ENCODE measurements at places on chromosomes 4 and X.

DNA sequence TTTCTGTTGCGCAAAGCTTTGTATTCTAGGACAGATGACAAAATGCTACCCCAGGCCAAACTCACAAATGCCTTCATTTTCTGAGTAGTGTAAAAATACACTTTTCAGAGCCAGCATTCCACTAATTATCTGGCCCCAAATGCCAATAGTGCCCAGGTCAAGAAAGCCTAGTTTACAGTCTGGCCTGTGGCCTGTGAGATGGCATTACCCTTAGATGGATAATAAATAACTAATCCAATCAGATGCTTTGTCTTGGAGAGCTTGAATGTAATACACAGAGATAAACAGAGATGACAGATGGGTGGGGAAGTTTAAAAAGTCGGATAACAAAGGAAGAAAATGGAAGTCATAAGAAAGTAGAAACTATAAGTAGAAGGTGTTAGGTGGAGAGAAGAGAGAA is 264.6 kb upstream of the FTHL17 start:
- DNase-seq: no peak

- no peak for DNase-seq
These were observed 45.6 kb downstream of the WDR19 start for GRCh38 chr4:39227906-39228305.

- DNase-seq: no peak
These were observed 207.1 kb downstream of the GUCY2F start for GRCh38 chrX:109274806-109275205.

GRCh38 chrX:154096140-154097002 is 1.1 kb downstream of the MECP2 start:
- DNase-seq: peak; percentile 48

DNA sequence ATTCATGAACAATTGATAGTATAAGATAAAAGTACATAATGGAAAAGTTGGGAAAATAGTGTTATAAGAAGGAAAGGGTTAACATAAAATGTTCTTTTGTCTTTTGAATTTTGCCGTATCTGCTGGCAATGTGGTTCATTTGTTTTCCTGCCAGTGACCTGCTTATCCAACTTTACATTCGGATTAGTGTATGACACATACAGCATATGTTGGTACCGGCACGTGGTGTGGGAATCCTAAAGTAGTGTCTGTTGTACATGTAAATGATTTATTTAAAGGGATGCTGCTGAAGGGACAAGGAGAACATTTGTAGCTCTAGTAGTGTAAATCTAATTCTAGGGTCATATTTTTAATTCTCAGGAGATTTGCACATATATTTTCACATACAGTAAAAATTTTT is 11.5 kb downstream of the RAB9A start:
- no peak for DNase-seq

DNA sequence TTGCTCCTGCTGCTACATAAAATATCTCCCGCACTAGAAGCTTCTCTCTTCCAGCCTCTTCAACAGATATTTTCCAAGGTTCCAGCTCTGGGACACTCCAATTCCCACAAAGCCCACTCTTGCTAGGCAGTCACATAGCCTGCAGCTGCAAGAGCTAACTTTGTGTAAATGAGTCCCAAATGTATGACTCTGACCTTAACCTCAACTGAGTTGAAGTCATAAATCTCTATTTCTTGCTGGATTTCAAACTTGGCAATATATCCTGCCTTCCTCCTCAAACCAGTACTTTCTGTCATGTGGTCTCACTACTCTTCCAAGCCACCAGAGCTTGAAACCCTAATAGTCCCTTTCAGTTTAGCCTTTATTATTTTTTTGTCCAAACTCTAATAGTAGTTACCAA is 315.4 kb upstream of the GRIA3 start:
- no peak for DNase-seq

- no peak for DNase-seq
These were observed 122.7 kb upstream of the PSAPL1 start for GRCh38 chr4:7557456-7557855.

DNA sequence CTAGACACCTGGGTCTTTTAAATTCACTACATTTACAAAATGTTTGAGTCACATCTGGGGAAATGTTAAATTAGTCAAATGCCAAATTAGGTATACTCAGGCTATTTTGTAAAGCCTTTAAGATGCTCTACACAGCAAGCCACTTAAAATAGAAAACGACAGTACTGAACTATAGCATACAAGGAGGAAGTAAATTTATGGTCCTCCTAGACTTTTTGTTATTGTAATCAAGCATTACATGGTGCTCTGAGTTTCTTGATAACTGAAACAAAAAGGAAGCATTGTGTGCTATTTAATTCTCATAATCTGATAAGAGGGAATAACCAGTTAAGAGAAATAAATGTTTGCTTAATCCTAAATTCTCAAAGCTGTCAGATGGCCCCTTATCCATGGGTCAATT is 46.2 kb downstream of the SLC9A7 start:
- no peak for DNase-seq

DNA sequence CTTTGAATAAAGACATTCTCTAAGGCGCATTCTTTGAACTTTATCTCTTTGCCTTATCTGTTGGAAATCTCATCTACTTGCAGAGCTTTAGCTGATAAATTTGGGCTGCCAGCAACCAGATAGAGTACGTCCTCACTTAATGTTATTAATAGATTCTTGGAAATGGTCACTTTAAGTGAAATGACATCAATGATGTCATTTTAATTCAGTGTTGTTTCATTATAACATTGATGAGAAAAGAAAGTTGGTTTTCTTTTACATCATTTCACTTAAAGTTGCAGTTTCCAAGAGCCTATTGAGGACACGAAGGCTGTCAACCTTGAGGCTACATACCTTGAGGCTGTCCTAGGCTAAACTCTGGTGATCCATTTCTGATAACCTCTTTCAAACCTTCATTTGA is 9.3 kb downstream of the TMEM165 start:
- DNase-seq: no peak

DNA sequence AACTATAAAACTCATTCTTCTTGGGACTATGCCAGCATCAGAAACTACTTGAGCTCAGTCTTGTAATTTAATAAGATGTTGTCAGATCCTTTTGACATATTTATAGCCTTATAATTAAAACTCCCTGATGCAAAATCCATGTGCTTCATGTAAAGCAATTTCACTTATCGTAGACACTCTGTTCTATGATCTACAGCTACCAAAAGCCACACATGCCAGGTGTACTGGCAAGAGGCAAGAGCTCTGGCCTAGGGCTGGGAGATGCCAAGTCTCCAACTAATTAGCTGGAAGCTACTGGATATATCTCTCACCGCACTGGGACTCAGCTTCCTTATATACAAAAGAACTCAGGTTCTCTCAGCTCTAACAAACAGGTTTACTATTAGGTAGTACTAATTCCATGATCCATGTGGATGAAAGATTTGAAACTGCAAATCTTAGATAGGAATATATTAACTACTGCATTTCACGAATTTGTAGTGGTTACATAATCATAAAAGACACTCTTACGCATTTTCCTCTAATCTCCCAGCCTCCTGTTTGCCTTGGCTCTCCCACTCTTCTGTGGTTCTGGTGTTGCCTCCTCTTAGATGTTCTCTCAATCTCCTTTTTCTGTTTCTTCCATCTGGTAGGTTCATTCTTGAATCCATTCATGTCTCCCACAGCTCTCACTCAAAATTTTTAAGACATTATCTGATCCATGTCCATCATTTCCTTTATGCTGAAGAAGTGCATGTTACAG is 103.0 kb downstream of the HHIP start:
- DNase-seq: no peak

- DNase-seq: no peak
These were observed 11.9 kb downstream of the TMPRSS11D start for GRCh38 chr4:67871867-67872266.

- DNase-seq: no peak
These were observed 9.6 kb downstream of the AFP start for GRCh38 chr4:73445383-73446335.

GRCh38 chr4:165343353-165344191 is 16.1 kb downstream of the MSMO1 start:
- DNase-seq: peak; percentile 19

DNA sequence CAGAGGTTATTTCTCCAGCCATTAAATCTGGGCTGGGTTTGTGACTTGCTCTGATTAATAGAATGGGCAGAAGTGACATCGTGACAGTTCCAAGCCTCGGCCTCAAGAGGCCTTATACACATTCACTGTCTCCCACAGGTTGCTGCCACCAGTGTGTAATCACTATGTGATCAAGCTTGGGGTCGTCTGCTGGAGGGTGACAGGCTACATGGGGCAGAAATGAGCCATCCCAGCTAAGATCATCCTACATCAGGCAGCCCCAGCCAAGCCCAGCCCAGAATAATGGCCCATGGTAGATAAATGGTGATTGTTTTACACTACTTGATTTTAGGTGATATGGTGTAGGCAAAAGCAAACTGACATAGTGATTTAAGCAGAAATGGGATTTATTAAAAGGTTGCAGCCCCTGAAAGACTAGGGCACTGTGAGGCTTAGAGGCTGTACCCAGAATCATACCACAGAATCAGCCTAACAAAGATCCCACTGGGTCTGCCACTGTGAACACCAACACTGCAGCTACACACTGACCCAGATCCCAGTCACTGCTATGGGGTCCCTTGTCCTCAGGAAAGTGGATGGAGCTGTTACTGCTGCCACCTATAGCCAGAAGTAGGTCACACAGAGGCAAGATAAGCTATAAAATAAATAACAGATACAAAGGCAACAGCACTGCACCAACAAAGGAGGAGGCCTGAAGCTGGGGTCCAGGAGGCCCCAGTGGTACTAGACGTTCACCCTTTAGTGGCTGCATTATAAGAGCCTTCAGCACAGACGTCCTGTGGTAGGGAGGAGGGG is 159.6 kb upstream of the RBPJ start:
- DNase-seq: no peak

- DNase-seq: no peak
These were observed 145.9 kb downstream of the DMD start for GRCh38 chrX:33065415-33065814.

GRCh38 chr4:150078579-150079080 is 385 bp downstream of the DCLK2 start:
- DNase-seq: no peak

- no peak for DNase-seq
These were observed 55.6 kb downstream of the RTL9 start for GRCh38 chrX:110414273-110414672.

DNA sequence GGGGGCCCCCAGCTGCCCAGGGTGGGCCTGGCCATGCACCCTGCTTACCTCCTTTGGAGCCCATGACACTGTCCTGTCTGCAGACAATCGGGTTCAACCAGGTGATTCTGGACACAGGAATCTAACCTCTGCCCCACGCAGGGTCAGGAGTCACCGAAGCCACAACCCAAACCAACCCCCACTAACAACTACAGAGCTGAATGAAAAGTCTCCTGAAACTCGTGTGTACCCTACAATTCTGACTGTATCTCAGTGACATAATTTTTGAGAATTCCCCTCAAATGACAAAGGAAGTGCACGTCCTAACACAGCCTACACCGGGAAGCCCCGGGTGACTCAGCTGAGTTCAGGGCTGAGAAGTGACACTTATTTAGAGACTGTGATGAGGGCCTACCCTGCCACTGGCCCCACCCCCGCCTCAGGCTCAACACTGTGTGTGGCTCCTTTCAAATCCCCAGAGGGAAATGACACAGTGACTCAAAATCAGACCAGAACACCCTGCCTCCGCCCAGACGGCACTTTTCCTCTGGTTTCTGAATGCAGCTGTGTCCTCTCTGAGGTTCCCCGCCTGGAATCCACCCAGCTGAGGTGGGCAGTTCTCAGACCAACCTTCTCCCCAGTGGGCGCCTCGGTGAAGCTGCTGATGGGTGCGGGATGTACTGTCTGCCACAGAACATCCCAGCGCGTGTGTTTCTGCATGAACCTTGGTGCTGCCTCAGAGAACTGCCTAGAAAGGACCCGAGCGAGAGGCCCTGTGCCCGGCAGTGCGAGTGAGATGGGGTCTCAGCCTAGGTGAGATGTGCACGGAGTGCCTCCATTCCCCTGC is 9.9 kb downstream of the TNIP2 start:
- DNase-seq: peak; percentile 91

DNA sequence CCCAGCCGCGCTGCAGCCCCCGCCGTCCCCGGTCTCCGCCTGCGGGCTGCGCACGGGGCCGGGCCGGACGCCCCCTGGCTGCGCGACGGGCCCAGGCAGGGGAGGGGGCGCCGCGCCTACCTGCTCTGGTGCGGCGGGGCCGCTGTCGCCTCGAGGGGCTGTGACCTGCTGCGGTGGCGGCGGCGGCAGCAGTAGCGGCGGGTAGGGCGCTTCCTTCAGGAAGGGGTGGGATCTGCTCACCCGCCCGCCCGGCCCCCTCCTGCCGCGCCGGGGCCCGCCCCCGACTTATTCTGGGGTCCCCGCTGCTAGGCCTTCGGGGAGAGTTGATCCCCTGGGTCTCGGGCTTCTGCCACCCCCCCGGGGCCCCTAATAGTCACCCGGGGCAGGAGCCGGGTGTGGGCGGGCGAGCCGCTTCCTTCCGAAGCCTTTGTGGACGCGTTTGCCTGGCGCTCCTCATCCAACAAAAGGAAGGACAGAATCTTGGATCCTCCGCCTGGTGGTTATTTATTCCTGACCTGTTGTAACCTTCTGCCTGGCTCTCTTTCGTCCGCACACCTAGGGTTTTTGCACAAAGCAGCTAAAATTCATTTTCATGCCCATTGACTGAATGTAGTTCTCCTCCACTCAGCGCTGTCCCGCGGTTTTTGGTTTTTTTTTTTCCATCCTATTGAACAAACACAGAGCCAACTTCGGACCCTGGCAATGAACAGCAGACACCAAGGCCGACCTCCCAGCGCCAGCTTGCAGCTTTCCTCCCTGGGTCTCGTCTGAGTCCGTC is at the start of gene TMEM150C:
TMEM150C (minus strand) TSS at position 203 of the 778 bp plus-strand sequence. CDS start 57,331 bp downstream, outside the sequence.
- DNase-seq: no peak

DNA sequence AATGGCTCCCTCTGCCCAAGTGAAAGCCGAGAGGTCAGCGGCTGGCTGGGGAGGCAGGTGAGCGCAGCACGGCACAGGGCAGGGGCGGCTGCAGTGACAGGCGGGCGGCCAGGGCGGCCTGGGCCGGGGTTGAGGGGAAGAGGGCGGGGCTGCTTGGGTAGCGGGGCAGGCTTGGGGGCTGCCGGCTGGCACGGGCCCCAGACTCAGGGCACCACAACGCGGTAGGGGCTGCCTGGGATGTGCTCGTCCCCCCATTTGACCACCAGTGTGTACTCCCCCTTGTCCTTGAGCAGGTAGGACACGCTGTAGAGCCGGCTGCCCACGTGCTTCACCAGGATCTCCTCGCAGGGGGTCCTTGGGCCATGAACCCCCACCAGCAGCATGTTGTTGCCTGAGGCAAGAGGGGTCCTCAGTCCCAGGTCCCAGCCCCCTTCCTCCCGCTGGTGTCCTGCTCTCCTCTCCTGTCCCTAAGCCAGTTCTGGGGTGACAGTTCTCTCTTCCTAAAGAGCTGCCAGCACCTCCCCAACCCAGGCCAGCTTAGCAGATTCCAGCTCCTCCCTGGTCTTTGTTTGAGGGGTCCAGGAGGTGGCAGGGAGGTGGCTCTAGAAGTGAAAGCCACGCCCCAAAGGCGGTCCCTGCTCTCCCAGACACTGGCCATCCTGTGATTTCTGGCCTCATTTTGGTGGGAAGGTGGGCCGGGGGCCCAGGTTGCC is 25.6 kb downstream of the FLNA start:
- DNase-seq: peak; percentile 13

Measured in CD4-positive, alpha-beta T cell treated with Interleukin-17A for 1 hour (primary cell).